ENCODE measurements at places on chromosomes 3 and 15. TPM values are rescaled to one million over a fixed set of nuclear protein-coding genes. Genes with fewer than 3 reads are reported as not detected.

Gene SNX22
- total RNA-seq: not detected

Gene GOLGA8S
- 0.55 TPM for total RNA-seq

Gene SAMD7
- total RNA-seq: not detected

GRCh38 chr15:92151741-92152140 is 241.9 kb upstream of the ST8SIA2 start:
- no peak for DNase-seq

Measured in sigmoid colon (tissue), 7 donors.